Activated T-cell treated with anti-CD3 and anti-CD28 coated beads, Interleukin-2, amount 50 U/mL, for 24 hours (primary cell): ENCODE measurements at places on chromosomes 12 and 14.

DNA sequence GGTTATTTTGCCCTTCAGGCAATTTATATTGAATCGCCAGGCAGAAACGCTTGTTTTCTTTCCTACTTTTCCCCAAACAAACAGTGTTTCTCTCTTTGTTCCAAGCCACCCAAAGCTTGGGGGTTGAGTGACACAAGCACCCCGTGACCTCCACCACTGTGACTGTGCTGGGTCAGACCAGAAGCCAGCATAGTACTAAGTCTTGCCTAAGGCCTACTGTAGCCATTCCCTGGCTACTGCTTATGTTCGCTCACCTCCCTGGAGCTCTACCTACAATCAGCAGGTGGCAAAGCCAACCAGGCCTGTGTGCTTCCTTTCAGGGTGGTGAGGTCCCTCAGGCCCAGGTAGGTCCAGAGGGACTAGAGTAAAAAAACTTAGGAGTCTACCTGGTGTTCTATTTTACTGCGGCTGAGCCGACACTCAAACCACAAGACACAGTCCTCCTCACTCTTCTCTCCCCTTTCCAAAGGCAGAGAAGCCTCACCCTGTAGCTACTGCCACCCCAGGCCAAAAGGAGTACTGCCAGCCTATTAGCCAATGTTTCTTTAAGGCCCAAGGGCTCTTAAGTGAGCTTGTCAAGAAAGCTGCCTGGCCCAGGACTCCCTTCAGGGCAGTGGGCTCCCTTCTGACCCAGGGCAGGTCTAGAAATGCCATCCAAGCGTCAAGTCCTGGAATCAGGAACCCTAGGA lies 411.8 kb upstream of the MIS18BP1 start:
- H3K4me3 ChIP-seq, result no peak overlapping the region
- no peaks in the 10 kb centered on the region for H3K4me1 ChIP-seq
- H3K36me3 ChIP-seq, result no peaks in the 10 kb centered on the region
- no peak overlapping the region for H3K27ac ChIP-seq

- H3K4me3 ChIP-seq, result peak overlapping the region; percentile 82
- H3K27me3 ChIP-seq, result no peaks in the 10 kb centered on the region
- H3K27ac ChIP-seq, result peak overlapping the region; percentile 77
- DNase-seq, result no peak
- peaks cover 50% of the 10 kb centered on the region for H3K36me3 ChIP-seq
Measured at GRCh38 chr14:57391517-57392195, 1.3 kb downstream of the NAA30 start.

DNA sequence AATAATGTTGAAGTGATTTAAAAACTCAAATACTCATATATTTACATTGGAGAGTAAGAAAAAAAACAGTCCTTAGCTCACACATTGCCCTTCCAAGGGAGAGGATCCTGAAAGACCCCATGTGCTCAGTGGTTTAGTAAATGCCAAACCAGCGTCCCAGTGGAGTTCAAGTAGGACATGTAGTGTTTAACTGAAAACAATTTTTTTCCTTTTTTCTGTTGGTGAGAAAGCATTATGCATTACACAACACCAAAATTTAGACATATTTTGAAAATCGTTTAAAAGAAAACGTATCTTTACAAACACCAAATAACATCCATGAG lies 33.6 kb downstream of the UBR7 start:
- H3K27ac ChIP-seq, result no peak overlapping the region
- no peaks in the 10 kb centered on the region for H3K27me3 ChIP-seq
- peaks cover 18% of the 10 kb centered on the region for H3K4me1 ChIP-seq
- peaks cover 54% of the 10 kb centered on the region for H3K36me3 ChIP-seq
- no peak overlapping the region for H3K4me3 ChIP-seq
- no peak for DNase-seq

GRCh38 chr14:97705976-97706375 lies 908.8 kb downstream of the VRK1 start:
- no peaks in the 10 kb centered on the region for H3K36me3 ChIP-seq
- no peaks in the 10 kb centered on the region for H3K27me3 ChIP-seq
- H3K4me1 ChIP-seq, result peaks cover 92% of the 10 kb centered on the region
- peak overlapping the region; percentile 46 for H3K27ac ChIP-seq

DNA sequence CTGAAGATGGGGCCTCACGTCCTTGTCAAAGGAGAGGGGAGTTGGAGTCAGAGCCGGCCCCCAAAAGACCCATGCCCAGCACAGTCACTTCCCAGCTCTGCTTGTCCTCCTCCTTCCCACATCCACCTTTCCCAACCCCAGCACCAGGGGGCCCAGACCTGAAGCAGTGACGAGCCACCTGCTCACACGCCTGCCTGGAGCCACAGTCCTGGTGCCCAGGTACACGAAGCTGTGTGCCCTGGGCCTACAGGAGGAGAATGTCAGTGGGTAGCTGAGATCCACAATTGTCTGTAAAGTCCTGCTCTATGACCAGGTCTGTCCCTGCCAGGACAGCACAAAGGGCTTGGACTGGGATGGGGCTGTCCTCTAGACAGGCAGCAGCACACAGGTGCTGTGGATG lies 126.8 kb upstream of the PZP start:
- no peak overlapping the region for H3K27ac ChIP-seq
- peaks cover 3% of the 10 kb centered on the region for H3K4me1 ChIP-seq
- H3K36me3 ChIP-seq, result no peaks in the 10 kb centered on the region
- no peak overlapping the region for H3K4me3 ChIP-seq
- no peak for DNase-seq

- H3K27ac ChIP-seq, result no peak overlapping the region
- H3K4me1 ChIP-seq, result peaks cover 6% of the 10 kb centered on the region
- H3K36me3 ChIP-seq, result no peaks in the 10 kb centered on the region
- peaks cover 22% of the 10 kb centered on the region for H3K27me3 ChIP-seq
- no peak overlapping the region for H3K4me3 ChIP-seq
- no peak for DNase-seq
Measured at GRCh38 chr12:132218527-132218875, 74.2 kb downstream of the NOC4L start.

- no peaks in the 10 kb centered on the region for H3K27me3 ChIP-seq
- H3K36me3 ChIP-seq, result peaks cover 86% of the 10 kb centered on the region
- H3K4me3 ChIP-seq, result no peak overlapping the region
- peaks cover 52% of the 10 kb centered on the region for H3K4me1 ChIP-seq
Measured at GRCh38 chr12:68821357-68822188, 13.6 kb downstream of the MDM2 start.

DNA sequence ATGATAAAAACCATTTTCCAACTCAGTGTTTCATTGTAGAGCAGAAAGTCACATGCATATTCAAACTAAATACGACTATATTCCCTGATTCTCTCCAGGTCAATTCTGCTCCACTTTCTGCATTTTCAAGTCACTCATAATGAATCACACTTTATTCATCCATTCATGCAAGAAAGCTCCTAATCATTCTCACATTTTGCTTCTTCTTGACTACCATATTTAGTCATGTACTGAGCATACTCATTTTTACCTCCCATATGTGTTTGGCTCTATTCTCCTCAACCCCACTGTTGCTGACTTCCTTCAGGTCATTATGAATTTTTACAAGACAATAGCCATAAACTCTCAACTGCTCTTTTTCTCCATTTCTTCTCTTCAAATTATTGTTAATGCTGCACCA lies 43.4 kb upstream of the PIK3C2G start:
- no peaks in the 10 kb centered on the region for H3K4me1 ChIP-seq
- H3K27ac ChIP-seq, result no peak overlapping the region
- H3K27me3 ChIP-seq, result no peaks in the 10 kb centered on the region
- H3K36me3 ChIP-seq, result no peaks in the 10 kb centered on the region
- no peak for DNase-seq

DNA sequence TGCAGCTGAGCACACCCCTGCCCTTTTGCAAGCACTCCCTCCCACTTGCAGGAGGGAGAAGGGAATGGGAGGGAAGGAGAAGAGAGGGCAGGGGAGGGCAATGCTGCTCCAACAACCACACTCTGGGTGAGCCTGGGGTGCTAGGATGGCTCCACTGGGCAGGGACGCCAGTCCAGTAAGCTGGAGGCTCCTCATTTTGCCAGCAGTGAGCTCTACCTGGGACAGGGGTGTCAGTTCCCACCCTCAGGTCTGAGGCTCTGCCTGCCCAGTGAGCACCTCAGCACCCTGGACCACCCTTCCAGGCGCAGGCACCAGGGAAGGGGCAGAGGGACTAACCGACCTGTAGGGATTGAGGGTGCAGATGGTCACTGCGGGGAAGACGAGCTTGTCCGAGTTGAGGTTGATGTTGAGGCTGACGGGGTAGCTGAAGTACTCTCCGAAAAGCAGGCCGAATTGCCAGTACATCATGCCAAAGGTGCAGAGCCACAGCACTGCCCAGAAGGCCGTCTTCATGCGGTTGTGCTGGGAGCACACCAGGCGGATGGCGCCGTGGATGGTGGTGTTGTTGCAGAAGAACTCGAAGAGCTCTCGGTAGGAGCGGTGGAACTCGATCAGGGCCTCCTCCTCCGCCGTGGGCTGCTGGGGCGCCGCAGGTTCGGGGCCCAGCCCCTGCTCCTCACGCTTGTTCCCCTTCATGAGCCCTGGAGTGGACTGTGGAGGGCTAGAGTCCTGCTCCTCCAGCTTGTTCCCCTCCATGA lies 1.2 kb downstream of the SCNN1A start:
- no peaks in the 10 kb centered on the region for H3K36me3 ChIP-seq
- peaks cover 43% of the 10 kb centered on the region for H3K4me1 ChIP-seq
- no peak overlapping the region for H3K4me3 ChIP-seq
- no peaks in the 10 kb centered on the region for H3K27me3 ChIP-seq
- no peak overlapping the region for H3K27ac ChIP-seq
